ENCODE measurements at places on chromosomes 3 and 15.

DNA sequence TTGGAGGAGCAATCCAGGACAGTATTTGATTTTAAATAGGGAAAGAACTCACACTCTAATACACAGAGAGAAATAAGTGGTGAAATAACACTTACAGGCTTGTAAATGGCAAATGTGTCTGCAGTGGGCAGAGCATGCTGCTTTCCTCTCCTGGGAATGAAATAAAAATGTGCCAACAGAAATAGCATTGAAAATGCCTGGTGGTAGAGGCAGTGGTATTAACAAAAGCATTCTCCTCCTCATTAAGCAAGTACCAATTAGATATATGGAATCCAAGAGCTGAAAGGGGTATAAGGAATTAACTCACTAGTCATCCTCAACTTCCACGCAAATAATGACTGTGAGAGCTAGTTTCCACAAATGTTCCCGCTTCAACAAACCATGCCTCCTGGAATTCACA, 364.1 kb upstream of the KCNMB2 start:
- no peak for DNase-seq

DNA sequence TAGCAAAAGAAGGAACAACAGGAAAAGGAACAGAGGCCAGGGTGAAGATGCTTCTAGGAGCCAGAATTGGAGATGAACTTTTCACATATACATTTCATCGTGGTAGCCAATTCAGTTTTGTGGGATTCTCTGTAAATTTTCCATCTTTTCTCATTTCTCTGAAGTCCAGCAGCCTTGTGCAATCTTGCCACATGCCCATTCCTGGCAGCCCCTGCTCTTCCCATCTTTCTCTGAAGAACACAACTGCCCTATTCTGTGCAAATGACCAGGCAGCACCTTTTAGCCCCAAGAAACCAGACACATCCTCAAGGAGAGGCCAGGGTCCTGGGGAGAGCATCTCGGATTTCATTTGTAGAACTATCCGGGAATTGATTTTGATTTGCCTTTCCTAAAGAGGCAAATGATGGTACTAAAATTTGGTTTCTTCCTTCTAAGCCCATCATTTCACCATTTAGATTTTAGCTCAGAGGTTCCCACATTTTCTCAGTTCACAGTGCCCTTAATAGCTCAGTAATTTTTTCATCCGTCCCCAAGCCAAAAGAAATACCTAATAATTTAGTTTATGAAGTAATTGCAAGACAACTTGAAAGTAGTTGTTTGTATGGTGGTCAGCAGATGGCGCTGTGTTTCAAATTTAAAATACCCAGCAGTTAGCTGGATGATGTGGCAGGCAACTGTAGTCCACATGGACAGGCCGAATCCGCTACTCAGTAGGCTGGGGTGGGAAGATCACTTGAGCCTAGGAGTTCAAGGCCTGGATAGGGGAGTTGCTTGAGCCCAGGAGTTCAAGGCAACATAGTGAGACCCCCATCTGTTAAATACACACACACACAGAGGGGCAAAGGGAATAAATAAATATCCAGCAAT, 61.3 kb upstream of the ACKR4 start:
- peak; percentile 28 for DNase-seq

DNA sequence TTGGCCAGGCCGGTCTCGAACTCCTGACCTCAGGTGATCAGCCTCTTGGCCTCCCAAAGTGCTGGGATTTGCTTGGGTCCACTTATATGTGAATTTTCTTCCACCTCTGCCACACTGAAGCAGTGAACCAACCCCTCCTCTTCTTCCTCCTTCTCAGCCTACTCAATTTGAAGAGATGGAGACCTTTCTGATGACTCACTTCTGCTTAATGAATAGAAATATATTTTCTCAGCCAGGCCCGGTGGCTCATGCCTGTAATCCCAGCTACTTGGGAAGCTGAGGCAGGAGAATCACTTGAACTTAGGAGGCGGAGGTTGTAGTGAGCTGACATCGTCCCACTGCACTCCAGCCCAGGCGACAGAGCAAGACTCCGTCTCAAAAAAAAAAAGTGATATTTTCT, 46.8 kb upstream of the GATM start:
- DNase-seq, result no peak

- no peak for DNase-seq
These were observed 134.0 kb downstream of the CMSS1 start for GRCh38 chr3:99951701-99952100.

- no peak for DNase-seq
These were observed 291.6 kb upstream of the CBLB start for GRCh38 chr3:106160396-106160795.

DNA sequence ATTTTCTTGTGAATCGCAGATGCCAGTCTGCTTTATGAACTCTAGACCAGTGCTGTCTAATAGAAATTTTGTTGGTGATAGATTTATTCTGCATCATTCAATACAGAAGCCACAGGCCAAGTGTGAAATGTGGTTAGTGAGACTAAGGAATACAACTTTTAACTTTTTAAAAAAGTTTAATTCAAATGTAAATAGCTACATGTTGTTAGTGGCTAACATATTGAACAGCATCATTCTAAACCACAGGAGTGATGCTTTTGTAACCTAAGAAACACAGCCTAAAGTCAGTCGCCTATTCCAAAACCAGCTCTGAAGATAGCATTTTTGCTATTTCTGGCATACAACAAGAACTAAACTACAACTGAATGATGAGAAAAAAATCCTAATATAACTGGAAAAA, 164.8 kb upstream of the CBLB start:
- DNase-seq, result no peak

GRCh38 chr3:24952388-24952787, 457.7 kb upstream of the THRB start:
- no peak for DNase-seq

GRCh38 chr3:58772462-58772861, 105.9 kb upstream of the FAM3D start:
- no peak for DNase-seq

Data from effector memory CD4-positive, alpha-beta T cell (primary cell).